ENCODE measurements at places on chromosomes 16 and 17.

GRCh38 chr17:43952724-43953666 lies 745 bp downstream of the PYY start:
- peaks cover 44% of the 10 kb centered on the region for H3K27me3 ChIP-seq
- no peaks in the 10 kb centered on the region for H3K36me3 ChIP-seq
- H3K27ac ChIP-seq, result no peak overlapping the region
- peaks cover 7% of the 10 kb centered on the region for H3K4me1 ChIP-seq
- DNase-seq, result peak; percentile 26
- H3K4me3 ChIP-seq, result no peak overlapping the region

DNA sequence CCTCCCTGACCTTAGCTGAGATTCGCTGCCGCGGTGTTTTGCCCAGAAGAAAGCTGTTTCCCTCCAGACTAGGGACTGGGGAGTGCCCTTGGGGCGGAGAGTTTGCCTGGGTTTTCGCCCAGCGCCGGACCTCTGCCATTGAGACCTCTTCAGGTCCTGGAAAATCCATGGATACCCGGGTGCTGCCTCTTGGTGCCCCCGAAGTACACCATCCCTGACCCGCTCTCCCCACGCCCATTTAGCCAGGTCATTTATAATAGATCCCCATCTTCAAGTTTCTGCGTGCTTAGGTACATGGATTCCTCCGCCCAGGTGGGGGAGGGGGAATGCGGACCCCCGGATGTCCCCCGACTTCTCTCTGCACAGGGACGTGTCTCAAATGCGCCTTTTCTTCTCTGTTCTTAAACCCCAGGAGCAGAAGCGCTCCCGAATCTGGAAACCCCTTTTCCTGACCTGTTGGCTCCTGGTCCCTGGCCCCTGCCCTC lies 15.0 kb upstream of the CBX8 start:
- H3K36me3 ChIP-seq, result peaks cover 4% of the 10 kb centered on the region
- H3K4me1 ChIP-seq, result peaks cover 32% of the 10 kb centered on the region
- DNase-seq, result no peak
- H3K4me3 ChIP-seq, result no peak overlapping the region
- H3K27me3 ChIP-seq, result peaks cover 61% of the 10 kb centered on the region

GRCh38 chr17:28864991-28865849 lies 10.4 kb downstream of the ERAL1 start:
- peaks cover 11% of the 10 kb centered on the region for H3K36me3 ChIP-seq
- no peaks in the 10 kb centered on the region for H3K27me3 ChIP-seq
- peaks cover 9% of the 10 kb centered on the region for H3K4me1 ChIP-seq
- no peak for DNase-seq
- no peak overlapping the region for H3K4me3 ChIP-seq
- no peak overlapping the region for H3K27ac ChIP-seq

GRCh38 chr16:3909791-3910583 lies 29.5 kb upstream of the CREBBP start:
- H3K4me3 ChIP-seq, result no peak overlapping the region
- no peak overlapping the region for H3K27ac ChIP-seq
- H3K4me1 ChIP-seq, result peaks cover 2% of the 10 kb centered on the region
- H3K36me3 ChIP-seq, result no peaks in the 10 kb centered on the region
- no peak for DNase-seq

DNA sequence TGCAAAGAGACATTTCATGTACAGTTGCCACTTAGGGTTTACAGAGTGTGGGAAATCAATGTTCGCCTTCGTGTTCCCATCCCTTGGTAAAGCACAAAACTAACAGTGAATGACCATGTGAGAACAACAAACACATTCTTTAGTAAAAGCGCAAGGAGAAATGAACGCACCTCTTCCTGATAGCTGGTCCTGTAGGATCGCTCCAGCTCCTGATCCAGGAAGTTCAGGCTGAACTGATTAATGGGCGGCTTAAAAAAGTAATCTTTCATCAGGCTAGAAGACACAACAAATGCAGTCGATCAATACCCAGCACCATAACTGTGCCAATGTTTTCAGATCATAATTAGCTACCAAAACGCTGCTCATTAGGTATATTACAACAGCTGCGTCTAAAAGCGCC lies 108.3 kb upstream of the CREBBP start:
- no peak for DNase-seq
- no peak overlapping the region for H3K27ac ChIP-seq
- H3K4me3 ChIP-seq, result no peak overlapping the region
- H3K36me3 ChIP-seq, result no peaks in the 10 kb centered on the region

All from activated CD4-positive, alpha-beta memory T cell treated with anti-CD3 and anti-CD28 coated beads, Interleukin-2, amount 10 ng/mL, durations not matched to agents 7 days and 5 days (primary cell).